ENCODE measurements at places on chromosomes 7 and 10. TPM values are rescaled to one million over a fixed set of nuclear protein-coding genes. Genes with fewer than 3 reads are reported as not detected.

- no peak for DNase-seq
Measured at GRCh38 chr10:77513220-77513619, 124.4 kb downstream of the KCNMA1 start.

- DNase-seq: no peak
Measured at GRCh38 chr7:101235522-101235921, 2.1 kb downstream of the CLDN15 start.

GRCh38 chr7:22969010-22969431, 44.9 kb downstream of the HYCC1 start:
- DNase-seq: no peak

TBX20 gene
- 18.6 TPM for total RNA-seq

PRKG1 gene
- 2.7 TPM for total RNA-seq

OAT gene
- total RNA-seq: 75.5 TPM

GRCh38 chr10:95503001-95503400, 58.2 kb downstream of the SORBS1 start:
- no peak for DNase-seq

AUTS2 gene
- total RNA-seq: 77.5 TPM

DNA sequence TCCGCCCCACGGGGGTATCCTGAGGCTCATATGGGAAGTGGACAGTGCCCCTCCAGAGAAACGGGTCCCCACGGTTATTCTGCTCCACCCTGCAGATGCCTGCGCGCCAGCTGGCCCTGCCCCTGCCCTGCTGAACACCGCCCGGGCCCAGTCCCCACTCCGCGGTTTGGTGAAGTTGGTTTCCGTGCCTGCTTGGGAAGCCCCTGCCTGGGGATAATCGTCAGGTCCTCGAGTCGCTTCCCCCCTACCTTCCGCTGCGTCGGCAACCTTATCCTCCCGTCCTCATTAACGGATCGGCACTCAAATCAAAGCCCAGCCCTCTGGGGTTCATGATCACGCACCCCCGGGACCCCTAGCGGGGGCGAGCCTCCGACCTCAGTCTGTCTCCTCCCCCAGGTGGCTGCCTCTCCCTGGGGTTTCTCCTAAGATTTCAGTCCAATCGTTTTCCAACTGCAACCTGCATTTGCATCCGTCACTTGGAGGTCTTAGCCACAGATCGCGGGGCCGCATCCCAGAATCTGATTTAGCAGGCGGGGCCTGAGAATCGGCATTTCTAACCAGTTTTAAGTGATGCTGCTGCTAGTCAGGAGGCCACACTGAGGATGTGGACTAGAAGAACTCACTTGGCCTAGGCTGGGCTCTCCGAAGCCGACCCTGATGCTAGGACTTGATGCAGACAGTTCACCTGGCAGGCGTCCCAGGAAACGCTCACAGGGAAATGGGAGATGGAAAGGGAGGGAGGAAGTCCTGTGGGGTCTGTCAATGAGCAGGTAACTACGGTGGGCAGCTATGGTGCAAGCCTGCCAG, 27.6 kb downstream of the WDR86 start:
- peak; percentile 66 for DNase-seq

GRCh38 chr7:47968847-47969774, 10.3 kb downstream of the HUS1 start:
- peak; percentile 93 for DNase-seq

FAM180A gene
- not detected for total RNA-seq

DNA sequence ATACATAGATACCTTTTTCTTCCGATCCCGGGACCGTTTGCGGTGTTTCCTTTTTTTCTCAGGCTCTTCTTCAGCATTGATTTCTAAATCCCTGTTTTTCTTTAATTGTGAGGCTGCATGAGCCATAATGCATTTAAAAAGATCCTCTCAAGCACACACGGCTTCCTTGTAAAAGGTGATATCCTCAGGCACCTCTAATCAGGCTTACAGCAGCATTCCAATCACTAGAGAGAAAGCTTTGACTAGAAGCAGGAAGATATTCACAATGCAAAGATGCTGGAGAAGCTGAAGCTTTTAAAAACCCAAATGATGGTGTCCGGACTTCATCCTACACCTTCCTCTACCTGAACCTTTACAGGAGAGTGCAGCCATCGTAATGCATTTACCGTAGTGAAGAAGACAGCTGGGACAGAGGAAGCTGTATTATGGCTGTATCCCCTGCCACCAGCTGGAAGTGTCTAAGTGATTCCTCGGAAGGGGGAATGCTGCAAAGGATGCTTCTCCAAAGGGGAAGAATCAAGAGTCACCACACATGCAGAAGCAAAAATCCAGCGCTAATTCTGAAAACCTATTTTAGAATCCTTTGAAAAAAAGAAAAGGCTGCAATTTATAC, at the start of gene ANK3:
ANK3 (minus strand) TSS at position 463 of the 613 bp plus-strand sequence; CDS start at position 126, 337 bp downstream.
- no peak for DNase-seq

ARMC3 gene
- total RNA-seq: 2.0 TPM

DNA sequence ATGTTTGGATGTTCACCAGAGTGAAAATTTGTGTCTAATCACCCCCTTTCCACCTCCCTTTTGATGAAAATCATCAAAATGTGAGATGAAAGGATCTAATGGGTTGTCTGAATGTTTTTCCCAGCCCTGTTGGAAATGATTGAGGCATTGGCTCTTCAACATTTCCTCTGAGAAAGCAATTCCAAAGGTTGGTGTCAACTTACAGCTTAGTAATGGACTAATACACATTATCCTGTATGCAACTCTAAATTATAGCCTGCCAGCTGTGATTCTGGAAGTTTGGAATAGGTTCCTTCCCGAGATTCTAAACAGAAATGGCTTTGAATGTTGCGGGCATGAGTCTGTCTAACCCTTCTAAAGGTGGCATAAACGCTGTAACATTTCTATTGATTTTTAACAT, 152.9 kb downstream of the DYNC1I1 start:
- no peak for DNase-seq

DNA sequence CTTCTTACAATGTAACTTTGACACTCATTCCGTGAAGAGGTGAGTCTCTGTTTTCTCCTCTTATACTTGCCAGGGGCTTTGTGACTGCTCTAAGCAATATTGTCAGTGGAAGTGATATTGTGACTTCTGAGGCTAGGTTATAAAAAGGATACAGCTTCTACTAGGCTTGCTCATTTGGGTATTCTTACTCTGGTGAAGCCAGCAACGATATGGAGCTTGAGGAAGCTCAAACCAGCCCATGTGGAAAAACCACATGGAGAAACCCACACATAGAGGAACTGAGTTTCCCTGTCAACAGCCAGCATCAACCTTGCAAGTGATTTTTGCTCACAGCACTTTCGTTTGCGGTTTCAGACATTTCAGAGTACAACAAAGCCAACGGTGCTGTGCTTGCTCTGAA, 149.6 kb upstream of the SEMA3E start:
- no peak for DNase-seq

KBTBD2 gene
- 40.8 TPM for total RNA-seq

DNA sequence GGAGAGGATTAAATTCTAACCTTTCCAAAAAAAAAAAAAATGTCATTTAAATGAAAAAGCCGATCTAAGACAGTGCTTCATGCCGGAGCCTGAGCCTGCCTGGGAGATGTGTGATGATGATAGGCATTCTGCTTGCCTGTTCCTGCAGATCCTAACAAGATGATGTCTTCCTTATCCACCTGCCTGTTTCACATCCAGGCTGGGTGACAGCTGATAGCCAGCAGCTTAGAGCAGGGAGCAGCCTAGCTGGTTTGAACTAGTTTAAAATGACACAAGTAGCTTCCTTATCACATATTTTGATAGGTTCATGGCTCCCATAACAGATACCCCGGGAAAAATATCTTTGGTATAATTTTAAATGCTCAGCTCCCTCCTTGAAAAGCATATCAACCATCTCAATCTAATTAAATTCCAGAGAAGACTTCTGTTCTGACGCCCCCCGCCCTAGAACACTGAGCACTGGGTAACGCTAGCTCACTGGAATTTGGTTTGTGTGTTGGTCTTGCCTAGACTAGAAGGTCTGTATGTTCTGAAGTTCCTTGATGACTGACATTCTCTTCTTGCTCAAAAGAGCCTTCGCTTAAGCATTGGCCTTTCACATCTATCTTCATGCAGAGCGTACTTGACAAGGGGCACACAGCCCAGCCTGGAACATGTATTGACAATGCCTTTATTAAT, 96.9 kb upstream of the FGFR2 start:
- DNase-seq: no peak

ANKRD26 gene
- 12.1 TPM for total RNA-seq

ENO4 gene
- 2.2 TPM for total RNA-seq

DNA sequence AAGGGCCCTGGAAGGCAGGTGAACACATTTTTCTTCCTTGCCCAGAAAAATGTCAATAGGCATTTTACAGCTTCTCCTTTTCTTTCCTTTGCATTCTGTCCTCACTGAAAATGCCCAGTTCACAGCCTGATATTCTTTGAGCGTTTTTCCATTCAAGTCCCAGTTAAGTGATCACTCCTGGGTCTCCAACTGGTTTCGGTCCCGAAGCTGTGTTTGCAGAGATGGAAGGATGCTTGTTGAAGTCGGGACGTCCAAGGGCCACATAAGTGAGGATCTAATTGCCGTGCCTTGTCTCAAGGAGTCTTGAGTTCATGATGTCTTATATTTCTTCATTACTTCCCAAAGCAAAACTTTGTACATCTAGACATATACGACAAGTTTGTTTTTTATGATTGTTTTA, 208.7 kb upstream of the PRKCQ start:
- no peak for DNase-seq

GRCh38 chr10:60944910-60945297, 919 bp upstream of the RHOBTB1 start:
- no peak for DNase-seq

PLPP4 gene
- total RNA-seq: 13.0 TPM

EGR2 gene
- 0.84 TPM for total RNA-seq

DNA sequence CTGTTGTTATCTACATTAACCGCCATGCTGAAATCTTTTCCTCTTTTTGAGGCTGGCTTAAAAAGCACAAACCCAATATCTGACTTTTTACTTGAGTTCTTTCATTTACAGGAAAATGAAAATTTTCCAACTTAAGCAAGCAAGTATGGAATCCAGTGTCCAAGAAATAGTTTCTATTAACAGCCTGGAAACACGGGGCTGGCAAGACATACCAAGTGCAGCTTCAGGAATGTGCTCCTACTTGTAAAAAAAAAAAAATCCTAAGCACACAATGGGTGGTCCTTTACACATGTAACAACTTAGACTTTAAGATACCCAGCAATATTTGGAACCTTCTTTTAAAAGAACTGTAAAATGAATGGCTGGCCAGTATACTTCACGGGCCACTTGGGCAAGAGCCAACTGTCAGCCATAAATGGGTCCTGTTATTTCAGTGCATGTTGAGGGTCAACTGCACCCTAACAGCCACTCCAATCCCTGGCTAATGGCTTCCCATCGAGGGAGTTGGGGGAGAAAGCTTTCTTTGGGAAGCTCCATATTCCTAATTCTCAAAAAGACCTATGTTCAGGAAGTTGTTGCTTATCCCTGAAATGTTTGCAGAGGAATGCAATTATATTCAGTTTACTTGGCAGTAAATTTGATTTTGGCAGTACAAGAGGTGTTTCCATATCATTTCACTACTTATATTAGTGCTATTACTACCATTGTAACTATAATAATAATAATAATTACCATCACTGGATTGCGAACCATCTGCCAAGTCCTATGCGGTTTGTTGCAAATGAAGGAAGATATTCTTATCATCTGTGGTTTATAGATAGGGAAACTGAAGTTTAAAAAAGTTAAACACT, 236.4 kb upstream of the TMEM72 start:
- DNase-seq: no peak

POLL gene
- total RNA-seq: 51.8 TPM

Measured in endodermal cell (in vitro differentiated cells).